ENCODE measurements at places on chromosomes 6 and 20. TPM values are rescaled to one million over a fixed set of nuclear protein-coding genes. Genes with fewer than 3 reads are reported as not detected.
A peak's percentile ranks its signal among the peaks of the same experiment; 100 is the strongest.

Gene MCM8
- total RNA-seq = 29.5 TPM

Gene PRDM13
- 0.14 TPM for total RNA-seq

Gene GDAP1L1
- total RNA-seq = 10.3 TPM

DNA sequence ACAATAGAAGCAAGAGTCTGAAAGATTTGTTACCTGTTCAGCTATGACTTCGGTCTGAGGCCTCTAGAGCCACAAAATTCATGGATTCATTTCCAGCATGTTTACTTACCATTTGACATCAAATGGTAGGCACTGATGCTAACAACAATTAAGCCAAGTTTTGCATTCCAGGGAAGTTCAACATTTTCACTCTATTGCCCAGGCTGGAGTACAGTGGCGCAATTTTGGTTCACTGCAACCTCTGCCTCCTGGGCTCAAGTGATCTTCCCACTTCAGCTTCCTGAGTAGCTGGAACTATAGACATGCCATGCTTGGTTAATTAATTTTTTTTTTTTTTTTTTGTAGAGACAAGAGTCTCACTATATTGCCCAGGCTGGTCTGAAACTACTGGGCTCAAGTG is 114.1 kb upstream of the SGK1 start:
- DNase-seq = no peak
- no peaks in the 10 kb centered on the region for H3K36me3 ChIP-seq
- no peak overlapping the region for H3K27ac ChIP-seq
- H3K4me1 ChIP-seq = peaks cover 18% of the 10 kb centered on the region
- H3K4me3 ChIP-seq = no peak overlapping the region

GRCh38 chr20:38730989-38731737 is 6.9 kb downstream of the SLC32A1 start:
- peak; percentile 93 for DNase-seq
- H3K27ac ChIP-seq = 0 out of 2 replicates have a peak overlapping the region, but pooled peaks have one; percentile 19
- peaks cover 99% of the 10 kb centered on the region for H3K27me3 ChIP-seq
- peaks cover 51% of the 10 kb centered on the region for H3K4me1 ChIP-seq
- peak overlapping the region; percentile 74 for H3K4me3 ChIP-seq
- no peaks in the 10 kb centered on the region for H3K36me3 ChIP-seq

GRCh38 chr20:63165356-63166192 is 50.4 kb downstream of the YTHDF1 start:
- peaks cover 3% of the 10 kb centered on the region for H3K27me3 ChIP-seq
- H3K4me1 ChIP-seq = no peaks in the 10 kb centered on the region
- no peak overlapping the region for H3K27ac ChIP-seq
- no peak overlapping the region for H3K4me3 ChIP-seq

- no peak overlapping the region for H3K4me3 ChIP-seq
- no peaks in the 10 kb centered on the region for H3K27me3 ChIP-seq
- H3K27ac ChIP-seq = no peak overlapping the region
- peaks cover 28% of the 10 kb centered on the region for H3K4me1 ChIP-seq
- peak; percentile 18 for DNase-seq
Measured at GRCh38 chr20:2237059-2237458, 58.7 kb upstream of the TGM3 start.
